Femur (tissue), 1 donor: ENCODE measurements at places on chromosomes 1 and 21.
A peak's percentile ranks its signal among the peaks of the same experiment; 100 is the strongest.

DNA sequence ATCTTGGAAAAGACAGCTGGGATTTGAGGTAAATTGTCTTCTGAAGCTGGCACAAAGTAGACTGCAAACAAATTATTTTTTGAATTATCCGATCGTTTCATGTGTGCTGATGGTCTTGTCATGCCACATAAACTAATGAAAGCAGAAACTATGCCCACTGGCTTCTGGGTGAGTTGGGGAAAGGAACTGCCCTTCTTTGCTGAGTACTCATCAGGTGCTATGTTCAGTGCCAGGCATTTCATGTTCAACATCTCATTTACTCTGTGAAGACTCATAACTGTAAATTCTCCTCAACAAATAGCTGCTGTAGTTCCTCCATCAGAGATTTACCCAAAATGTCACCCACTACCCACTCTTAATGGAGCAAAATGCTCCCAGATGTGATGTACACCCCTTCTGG lies 1.2 kb downstream of the TRIT1 start:
- no peak for DNase-seq

GRCh38 chr21:46057111-46057709 lies 40.7 kb upstream of the COL6A2 start:
- peak; percentile 44 for DNase-seq

DNA sequence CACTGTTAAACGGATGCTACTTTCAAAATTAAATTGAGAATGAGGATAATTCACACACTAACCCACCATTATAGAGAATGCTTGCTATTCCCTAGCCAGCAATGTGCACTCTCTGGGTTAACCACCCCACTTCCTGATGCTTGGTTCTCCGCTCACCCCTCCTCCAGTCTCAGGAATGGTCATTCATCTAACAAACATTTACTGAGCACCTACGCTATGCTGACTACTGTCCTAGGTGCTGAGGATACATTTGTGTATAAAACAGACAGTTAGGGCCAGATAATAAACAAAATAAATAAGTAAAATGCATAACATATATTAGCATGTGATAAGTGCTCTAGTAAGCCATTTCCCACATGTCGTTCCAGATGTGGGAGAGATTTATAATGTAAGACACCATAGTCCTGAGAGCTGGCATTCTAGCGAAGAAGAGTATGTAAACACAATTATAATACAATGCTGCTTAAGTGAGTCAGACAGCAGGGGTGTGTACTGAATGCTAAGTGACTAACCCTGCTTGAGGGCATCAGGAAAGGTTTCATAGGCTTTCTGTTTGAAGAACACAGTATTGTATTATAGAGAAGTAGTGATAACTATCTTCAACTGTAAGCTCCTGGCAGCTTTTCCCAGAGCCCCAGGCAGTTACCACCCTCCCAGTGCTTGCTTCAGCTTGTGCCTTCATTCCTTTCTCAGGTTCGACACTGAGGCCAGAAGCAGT lies 126.7 kb upstream of the CACHD1 start:
- no peak for DNase-seq

- DNase-seq: no peak
These were observed 998.6 kb downstream of the TTLL7 start for GRCh38 chr1:83000286-83000685.

GRCh38 chr1:10768552-10768951 lies 27.9 kb downstream of the CASZ1 start:
- no peak for DNase-seq

DNA sequence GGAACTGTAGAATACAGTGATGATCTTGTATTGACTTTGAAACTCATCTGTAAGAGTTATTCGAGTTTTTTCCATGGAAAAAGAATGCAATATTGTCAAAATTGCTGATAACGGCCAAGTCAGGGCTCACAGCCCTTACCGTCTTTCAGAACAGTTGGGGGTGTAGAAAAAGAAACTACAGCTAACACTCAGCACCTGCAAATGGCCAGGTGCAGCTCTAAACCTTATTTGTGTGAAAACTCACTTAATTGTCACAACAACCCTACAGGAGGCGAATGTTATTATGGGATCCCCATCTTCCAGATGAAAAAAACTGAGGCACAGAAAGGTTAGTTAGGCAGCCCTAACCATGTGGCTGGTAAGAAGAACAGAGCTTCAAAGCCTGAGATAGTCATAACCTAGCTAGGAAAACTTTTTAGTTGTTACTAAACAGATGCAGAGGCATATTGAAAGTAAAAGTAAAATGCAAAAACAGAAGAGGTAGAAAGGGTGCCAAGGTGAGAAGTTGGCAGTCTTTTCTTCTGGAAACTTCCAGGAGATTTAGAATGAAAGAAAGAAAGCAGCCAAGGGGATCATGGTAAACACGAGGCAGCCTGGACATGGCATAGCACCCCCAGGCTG lies 76.4 kb downstream of the DSCAM start:
- DNase-seq: no peak

DNA sequence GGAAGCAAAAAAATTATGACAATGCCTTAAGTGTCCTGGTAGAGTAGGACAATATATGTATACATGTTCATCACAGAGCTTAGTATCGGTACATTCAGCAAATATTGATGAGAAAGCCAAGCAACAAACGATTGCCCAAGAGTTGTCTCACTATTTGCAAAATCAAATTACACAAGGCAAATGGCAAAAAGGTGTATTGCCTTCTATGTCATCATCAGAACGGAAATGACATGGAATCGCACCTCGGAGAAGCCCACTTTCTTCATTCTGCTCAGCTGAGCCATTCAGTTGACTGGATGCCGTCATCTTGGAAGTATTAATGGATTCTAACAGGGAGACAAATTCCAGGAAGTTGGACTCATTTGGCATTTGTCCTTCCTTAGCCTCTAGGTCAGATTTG lies 37.7 kb downstream of the PCNX2 start:
- no peak for DNase-seq

DNA sequence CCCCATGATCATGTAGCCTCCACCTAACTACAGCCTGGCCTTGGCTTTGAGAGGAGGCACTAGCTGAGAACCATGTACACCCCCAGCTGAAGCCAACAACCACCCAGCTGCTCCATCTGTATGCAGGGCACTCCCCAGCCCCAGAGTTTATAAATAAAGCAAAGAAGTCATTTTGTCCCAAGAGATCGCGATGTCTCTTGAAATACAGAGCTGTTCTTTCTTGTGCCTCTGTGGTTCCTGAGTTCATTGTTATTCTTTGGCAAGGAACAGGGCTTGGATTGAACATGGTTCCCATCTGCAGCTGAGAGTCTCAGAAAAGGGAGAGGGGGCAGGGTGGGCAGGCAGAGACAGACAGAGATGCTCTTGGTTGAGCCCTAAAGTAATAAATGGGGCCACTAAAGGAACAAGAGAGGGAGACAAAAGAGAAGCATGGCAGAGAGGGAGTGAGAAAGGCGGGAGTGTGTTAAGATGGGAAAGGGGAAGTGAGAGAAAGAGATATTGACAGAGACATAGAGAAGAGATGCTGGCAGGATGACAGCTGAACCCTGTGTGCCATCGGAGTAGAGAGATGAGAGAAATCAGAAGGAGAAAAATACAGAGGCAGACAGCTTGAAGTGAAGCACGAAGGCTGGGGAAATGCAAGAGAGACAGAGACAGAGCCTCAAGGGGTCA lies 63.3 kb downstream of the TNR start:
- no peak for DNase-seq

- no peak for DNase-seq
These were observed 512.5 kb upstream of the LRRC7 start for GRCh38 chr1:69055194-69055593.

DNA sequence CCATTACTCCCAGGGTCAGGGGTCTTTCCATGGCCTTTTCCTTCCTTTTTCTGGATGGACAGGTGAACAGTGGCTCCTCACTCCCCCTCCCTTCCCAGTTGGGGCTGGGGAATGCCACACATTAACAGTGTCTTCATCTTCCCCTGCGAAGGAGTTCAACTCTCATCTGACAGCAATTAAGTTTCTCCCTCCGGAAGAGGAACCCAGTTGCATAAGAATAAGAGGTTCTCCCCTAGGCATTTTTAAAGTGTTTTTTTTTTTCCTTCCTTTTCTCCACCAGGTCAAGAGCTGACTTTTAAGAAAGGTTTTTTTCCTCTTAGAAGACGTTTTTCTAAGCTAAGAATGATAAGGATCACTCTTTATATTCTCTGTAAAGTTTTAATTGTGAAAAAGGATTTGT lies 42.3 kb upstream of the FASLG start:
- no peak for DNase-seq

- DNase-seq: no peak
These were observed 47.7 kb upstream of the USP24 start for GRCh38 chr1:55262822-55263221.

DNA sequence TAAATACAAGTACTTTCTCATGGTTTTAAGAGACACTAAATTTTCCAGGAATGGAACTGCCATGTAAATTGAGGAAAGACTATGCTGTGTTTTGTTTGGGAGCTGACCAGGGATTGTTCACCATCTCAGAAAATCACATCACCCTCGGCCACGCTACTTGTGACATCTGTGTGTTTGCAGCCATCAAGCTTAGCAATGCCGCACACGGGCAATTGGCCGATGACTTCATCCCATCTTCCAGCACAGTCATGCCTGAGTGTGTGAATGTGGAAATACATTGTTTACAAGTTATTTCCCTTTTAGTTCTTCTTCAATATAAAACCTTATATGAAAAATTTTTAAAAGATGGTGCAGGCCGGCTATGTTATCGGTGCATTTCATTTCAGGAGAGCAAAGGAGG lies 121.6 kb downstream of the GLIS1 start:
- DNase-seq: no peak

DNA sequence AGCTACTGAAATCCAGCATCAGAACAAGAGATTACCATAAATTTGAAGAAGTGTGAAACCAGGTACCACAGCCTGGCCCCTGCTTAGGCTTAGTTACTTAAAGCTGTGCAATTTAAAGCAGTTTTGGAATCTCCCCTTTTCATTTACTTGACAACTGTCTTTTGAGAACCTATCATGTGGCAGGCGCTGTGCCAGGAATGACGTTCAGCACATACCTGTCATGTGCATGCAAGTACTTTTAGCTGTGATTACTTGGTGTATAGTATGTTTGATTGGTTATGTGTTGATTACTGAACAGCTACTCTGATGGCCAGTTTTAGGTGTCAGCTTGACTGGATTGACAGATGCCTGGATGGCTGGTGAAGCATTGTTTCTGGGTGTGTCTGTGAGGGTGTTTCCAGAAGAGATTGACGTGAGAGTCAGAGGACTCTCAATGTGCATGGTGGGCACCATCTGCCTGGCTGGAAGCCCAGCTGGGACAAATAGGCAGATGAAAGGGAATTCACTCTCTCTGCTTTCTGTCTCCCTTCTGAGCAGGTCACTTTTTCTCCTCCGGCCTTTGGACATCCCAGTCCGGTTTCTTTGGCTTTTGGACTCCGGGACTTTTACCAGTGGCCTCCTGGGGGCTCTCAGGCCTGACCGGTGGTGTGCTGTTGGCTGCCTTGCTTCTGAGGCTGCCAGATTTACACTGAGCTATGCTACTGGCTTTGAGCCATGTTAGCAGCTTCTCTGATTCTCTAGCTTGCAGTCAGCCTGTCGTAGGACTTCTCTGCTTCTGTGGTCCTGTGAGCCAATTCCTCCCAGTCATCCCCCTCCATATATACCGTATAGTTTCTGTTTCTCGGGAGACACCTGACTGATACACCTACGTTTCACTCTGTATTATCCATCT lies 178.0 kb downstream of the RYR2 start:
- DNase-seq: peak; percentile 55

DNA sequence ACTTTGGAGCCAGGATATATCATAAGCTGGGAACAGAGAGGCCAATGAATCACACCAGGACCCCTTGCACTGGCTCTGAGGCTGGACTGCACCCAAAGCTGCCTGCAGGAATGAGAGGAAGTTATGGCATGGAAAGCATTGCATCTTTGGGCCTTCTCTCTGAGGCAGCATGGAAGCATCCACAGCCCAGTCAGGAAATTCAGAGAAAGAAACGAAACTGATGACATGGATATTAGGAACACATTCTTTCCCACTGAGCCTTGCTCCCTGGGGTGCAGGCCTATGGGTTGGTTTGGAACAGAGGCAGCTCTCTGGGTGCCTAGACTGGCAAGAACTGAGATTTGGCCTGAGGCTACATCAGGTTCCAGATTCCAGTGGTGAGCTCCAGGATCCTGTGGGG lies 98.6 kb downstream of the NGF start:
- no peak for DNase-seq

DNA sequence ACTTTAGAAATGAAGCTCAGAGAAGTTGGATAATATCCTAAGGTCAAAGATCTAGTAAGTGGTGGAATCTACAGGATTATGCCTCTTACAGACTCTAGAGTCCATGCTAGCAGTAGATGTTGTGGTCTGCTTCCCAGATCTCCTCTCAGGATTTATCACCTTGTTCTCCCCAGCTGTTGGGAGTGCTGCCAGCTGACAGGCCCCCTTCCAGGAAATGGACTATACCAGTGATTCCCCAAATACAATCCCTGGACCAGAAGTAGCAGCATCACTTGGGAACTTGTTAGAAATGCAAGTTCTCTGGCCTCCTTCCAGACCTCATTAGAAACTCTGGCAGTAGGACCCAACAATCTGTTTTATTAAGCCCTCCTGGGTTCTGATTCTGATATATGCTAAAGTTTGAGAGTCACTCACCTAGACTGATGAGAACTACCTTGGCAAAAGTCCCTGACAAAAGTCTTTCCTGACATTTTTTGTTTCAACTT lies 24.5 kb upstream of the NTNG1 start:
- peak; percentile 68 for DNase-seq

GRCh38 chr1:21050031-21050430 lies 126.7 kb downstream of the EIF4G3 start:
- no peak for DNase-seq

DNA sequence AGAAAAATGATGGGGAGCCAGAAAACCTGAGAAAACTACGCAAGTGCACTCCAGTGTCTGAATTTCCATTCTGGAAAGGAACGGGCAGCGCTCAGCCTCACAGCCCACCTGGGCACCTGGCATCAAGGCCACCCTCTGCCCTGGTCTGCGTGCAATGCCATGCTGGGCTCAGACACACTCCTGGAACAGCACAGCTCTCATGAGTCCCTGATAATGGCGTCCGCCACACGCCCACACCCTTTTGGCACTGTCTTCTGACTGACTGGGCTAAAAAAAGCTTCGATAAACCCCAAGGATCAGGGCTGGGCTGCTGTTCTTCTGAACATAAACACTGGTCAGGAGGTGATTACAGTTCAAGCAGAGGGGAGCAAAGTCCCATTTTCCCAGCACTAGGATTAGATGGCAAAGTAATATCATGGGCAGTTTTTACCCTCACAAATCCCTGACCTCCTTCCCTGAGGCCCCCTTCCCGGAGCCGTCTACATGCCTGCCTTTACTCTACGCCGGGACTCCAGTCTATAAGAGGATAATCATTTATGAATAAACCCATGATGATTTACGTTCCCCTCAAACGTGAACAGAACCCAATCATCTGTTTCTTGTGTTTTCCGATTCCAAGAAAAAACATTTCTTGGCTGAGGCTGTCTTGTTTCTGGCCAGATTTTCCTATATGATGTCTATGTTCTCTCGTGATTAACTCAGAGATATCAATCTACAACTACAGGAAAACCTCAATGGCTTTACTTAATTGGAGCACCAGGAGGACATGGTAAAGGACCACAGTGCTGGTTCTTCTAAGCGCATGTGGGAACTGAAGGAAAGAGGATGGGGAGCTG lies 22.6 kb downstream of the RCAN1 start:
- peak; percentile 61 for DNase-seq
